ENCODE measurements at places on chromosomes 1 and 21. TPM values are rescaled to one million over a fixed set of nuclear protein-coding genes. Genes with fewer than 3 reads are reported as not detected.

Gene FCRLB
- 11.1 TPM for polyA plus RNA-seq

Gene MPL
- not detected for polyA plus RNA-seq

Gene RCAN1
- polyA plus RNA-seq = 6.3 TPM

Gene IGFN1
- polyA plus RNA-seq = not detected

Gene MYOG
- polyA plus RNA-seq = not detected

Gene ANGPTL3
- not detected for polyA plus RNA-seq

Gene SSU72
- 176 TPM for polyA plus RNA-seq

Gene CSF3R
- polyA plus RNA-seq = 1.9 TPM

Gene COL24A1
- polyA plus RNA-seq = not detected

Gene SYCP1
- not detected for polyA plus RNA-seq

Gene DPH2
- 38.4 TPM for polyA plus RNA-seq

Gene PLA2G2F
- not detected for polyA plus RNA-seq

Gene OR2M5
- polyA plus RNA-seq = not detected

Gene AVPR1B
- not detected for polyA plus RNA-seq

Gene SUSD4
- 0.29 TPM for polyA plus RNA-seq

Gene DAP3
- 70.3 TPM for polyA plus RNA-seq

Gene RNASEL
- 8.9 TPM for polyA plus RNA-seq

Gene CYP4A11
- polyA plus RNA-seq = not detected

Gene SPRR1B
- not detected for polyA plus RNA-seq

Gene CCDC27
- not detected for polyA plus RNA-seq

Gene ATP5PB
- 390 TPM for polyA plus RNA-seq

Gene KCNE1
- polyA plus RNA-seq = not detected

Gene GPR37L1
- 0.11 TPM for polyA plus RNA-seq

Gene OSCP1
- polyA plus RNA-seq = 0.74 TPM

Gene HAO2
- polyA plus RNA-seq = not detected

Gene DNAJC6
- polyA plus RNA-seq = 1.1 TPM

Gene DCDC2B
- not detected for polyA plus RNA-seq

Gene HRNR
- not detected for polyA plus RNA-seq

Gene MTFR1L
- polyA plus RNA-seq = 39.6 TPM

Gene CFAP74
- not detected for polyA plus RNA-seq

Gene CD1B
- polyA plus RNA-seq = not detected

Gene EPHA2
- polyA plus RNA-seq = not detected

Gene METTL25B
- 11.5 TPM for polyA plus RNA-seq

Gene CEP170
- polyA plus RNA-seq = 18.5 TPM

Gene KIF26B
- polyA plus RNA-seq = 0.29 TPM

Gene OPTC
- not detected for polyA plus RNA-seq

Gene CDK11A
- 20.7 TPM for polyA plus RNA-seq

Gene ZNF362
- 20.4 TPM for polyA plus RNA-seq

Gene LAD1
- not detected for polyA plus RNA-seq

Gene RSBN1
- 36.6 TPM for polyA plus RNA-seq

Gene COL8A2
- not detected for polyA plus RNA-seq

Gene AKT3
- 1.0 TPM for polyA plus RNA-seq

Gene SIPA1L2
- not detected for polyA plus RNA-seq

Gene BMP8A
- polyA plus RNA-seq = 0.21 TPM

Gene STYXL2
- polyA plus RNA-seq = not detected

Gene PKP1
- not detected for polyA plus RNA-seq

Gene ATP8B2
- polyA plus RNA-seq = 20.7 TPM

Gene ELF3
- not detected for polyA plus RNA-seq

Gene PDE9A
- polyA plus RNA-seq = not detected

Gene ZNF692
- polyA plus RNA-seq = 17.0 TPM

Gene GUCA2B
- polyA plus RNA-seq = not detected

Gene KRTAP7-1
- polyA plus RNA-seq = not detected

Data from IgD-negative memory B cell (primary cell).